Left lung (tissue), 14 donors: ENCODE measurements at places on chromosomes 7 and 10.

DNA sequence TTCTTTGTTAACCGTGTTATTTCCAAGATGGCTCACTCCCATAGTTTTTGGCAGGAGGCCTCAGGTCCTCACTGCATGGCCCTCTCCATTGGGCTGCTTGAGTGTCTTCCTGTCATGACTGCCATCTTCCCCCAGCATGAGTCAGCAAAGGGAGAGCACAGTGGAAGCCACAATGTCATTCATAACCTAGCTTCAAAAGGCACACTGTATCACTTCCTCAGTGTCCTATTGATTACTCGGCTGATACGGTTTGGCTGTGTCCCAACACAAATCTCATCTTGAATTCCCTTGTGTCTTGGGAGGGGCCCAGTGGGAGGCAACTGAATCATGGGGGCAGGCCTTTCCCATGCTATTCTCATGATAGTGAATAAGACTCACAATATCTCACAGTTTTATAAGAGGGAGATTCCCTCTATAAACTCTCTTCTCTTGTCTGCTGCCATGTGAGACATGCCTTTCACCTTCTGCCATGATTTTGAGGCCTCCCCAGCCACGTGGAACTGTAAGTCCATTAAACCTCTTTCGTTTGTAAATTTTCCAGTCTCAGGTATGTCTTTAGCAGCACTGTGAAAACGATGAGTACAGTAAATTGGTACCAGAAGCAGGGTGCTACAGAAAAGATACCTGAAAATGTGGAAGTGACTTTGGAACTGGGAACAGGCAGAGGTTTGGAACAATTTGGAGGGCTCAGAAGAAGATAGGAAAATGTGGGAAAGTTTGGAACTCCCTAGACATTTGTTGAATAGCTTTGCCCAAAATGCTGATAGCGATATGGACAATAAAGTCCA lies 106.5 kb downstream of the PRLHR start:
- DNase-seq: no peak

GRCh38 chr10:132735923-132736391 lies 50.0 kb downstream of the NKX6-2 start:
- DNase-seq: no peak

GRCh38 chr10:68517188-68517587 lies 10.1 kb downstream of the SLC25A16 start:
- DNase-seq: no peak

- no peak for DNase-seq
Measured at GRCh38 chr7:129502708-129503685, 666 bp downstream of the SMKR1 start.

GRCh38 chr7:120987683-120988590 lies 574 bp upstream of the CPED1 start:
- peak; percentile 96 for DNase-seq

- DNase-seq: no peak
Measured at GRCh38 chr7:117023325-117023854, 70.1 kb downstream of the ST7 start.

GRCh38 chr7:40824461-40824860 lies 689.7 kb downstream of the SUGCT start:
- no peak for DNase-seq

GRCh38 chr10:88490231-88490980 lies 92.7 kb downstream of the RNLS start:
- no peak for DNase-seq

DNA sequence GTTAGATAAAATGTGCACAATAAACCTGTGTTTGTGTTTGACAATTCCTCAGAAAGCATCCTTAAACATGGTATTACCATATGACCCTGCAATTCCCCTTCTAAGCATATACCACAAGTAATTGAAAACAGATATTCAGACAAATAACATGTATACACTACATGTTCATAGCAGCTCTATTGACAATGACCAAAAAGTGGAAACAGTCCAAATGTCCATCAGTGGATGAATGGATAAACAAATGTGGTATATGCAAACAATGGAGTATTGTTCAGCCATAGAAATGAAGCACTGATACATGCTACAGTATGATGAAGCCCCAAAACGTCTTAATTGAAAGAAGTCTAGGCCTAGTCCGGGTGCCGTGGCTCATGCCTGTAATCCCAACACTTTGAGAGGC lies 280.1 kb downstream of the OTUD1 start:
- no peak for DNase-seq

DNA sequence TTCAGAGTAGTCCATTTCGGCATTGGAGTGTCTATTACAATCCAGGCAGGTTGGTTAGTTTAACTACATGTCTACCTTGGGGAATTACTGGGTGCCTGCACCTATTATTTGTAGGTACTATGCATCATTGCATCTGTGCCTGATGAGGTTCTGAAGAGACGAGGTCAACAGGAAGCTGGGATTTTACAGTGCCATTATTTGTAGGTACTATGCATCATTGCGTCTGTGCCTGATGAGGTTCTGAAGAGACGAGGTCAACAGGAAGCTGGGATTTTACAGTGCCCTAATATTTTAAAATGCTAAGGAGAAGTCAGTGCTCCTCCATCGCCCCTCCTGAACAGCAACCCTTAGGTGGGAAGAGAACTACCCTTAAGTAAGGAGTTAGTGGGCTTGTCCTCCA lies 41.7 kb downstream of the NPY start:
- DNase-seq: no peak

GRCh38 chr10:22156750-22157149 lies 61.1 kb downstream of the EBLN1 start:
- no peak for DNase-seq

GRCh38 chr7:81583882-81584533 lies 185.8 kb downstream of the HGF start:
- DNase-seq: no peak

DNA sequence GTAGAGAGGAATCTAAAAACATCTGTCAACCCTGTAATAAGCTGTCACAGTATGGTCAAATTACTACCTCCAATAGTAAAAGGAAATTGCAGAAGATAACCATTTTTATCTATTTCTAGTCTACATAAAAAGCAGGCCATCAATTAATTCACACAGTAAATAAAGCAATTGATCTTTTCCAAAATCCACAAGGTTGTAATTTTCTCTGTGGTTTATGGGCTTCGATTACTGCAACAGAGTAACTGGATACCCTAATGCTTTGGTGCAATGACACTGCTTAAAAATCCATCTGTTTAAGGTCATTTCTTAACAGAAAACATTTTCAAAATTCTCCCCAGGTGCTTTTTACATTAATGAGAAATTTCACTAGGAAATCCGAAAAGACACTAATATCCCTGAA lies 23.9 kb downstream of the ESYT2 start:
- no peak for DNase-seq

DNA sequence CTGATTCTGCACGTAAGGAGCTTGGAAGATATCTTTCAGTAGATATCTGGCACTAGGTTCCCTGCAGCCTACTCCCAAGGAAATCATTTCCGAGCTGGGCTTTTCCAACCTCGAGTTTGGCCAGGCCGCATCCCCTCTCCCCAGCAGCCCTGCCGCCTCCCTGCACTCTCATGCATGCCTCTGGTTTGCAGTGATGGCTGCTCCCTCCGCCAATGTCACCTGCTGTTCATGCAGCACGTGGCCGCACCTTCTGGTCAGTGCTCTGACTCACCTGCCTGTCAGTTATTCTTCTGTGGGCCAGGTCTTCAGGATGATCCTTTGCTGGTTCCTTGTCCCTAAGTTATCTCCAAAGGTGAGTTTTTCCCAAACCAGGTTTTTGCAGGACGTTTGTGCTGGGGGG lies 50.6 kb upstream of the RASGEF1A start:
- no peak for DNase-seq

- DNase-seq: no peak
Measured at GRCh38 chr7:3165681-3166580, 122.3 kb upstream of the CARD11 start.

GRCh38 chr10:4213441-4213840 lies 428.4 kb upstream of the KLF6 start:
- DNase-seq: no peak
